ENCODE measurements at places on chromosomes 5 and 9.

DNA sequence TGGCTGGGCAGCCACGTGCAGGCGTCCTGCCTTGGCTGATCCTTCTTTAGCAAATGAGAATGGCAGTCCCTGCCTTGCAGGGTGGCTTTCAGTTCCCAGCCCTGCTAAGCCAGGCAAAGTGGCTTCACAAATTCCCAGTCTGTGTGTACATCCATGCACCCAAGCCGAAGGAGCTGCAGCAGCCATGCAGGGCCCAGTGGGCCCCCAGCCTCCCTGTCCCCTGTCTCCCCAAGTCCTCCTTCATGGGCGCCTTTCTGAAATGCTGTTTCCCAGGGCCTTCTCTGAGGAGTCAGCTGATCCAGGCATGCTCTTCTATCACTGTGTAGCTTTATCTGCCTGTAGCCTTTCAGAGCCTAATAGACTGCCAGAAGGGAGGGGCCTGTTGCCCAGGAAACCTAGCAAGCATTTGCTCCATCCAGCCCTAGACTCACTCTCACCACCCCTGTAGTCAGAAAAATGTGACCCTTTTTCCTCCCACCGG lies 47.4 kb upstream of the SHC3 start:
- DNase-seq = no peak

DNA sequence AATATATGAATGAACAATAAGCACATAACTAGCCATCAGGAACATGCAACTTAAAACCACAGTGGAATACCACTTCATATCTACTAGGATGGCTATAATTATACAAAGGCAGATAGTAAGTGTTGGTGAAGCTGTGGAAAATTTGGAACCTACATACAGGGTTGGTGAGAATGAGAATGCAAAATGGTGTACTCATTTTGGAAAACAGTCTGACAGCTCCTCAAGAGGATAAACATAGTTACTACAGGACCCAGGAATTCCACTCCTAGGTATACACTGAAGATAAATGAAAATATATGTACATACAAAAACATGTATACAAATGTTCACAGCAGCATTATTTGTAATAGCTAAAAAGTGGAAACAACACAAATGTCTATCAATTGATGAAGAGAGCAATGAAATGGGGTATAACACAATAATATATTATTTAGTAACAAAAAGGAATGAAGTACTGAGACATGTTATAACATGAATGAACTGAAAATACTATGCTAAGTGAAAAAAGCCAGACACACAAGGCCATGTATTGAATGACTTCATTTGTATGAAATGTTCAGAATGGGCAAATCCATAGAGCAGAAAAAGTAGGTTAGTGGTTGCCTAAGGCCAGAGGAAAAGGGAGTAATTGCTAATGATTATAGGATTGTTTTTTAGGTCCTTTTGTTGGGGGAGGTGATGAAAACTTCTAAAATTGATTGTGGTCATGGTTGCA lies 31.2 kb upstream of the CDK5RAP2 start:
- no peak for DNase-seq

- DNase-seq = no peak
These were observed 13.5 kb upstream of the MARCHF6 start for GRCh38 chr5:10339958-10340357.

GRCh38 chr5:6847870-6848269 lies 134.6 kb downstream of the TENT4A start:
- no peak for DNase-seq

GRCh38 chr5:126686451-126687126 lies 85.8 kb downstream of the PHAX start:
- no peak for DNase-seq

- no peak for DNase-seq
These were observed 2.9 kb upstream of the NDST1 start for GRCh38 chr5:150505041-150505511.

DNA sequence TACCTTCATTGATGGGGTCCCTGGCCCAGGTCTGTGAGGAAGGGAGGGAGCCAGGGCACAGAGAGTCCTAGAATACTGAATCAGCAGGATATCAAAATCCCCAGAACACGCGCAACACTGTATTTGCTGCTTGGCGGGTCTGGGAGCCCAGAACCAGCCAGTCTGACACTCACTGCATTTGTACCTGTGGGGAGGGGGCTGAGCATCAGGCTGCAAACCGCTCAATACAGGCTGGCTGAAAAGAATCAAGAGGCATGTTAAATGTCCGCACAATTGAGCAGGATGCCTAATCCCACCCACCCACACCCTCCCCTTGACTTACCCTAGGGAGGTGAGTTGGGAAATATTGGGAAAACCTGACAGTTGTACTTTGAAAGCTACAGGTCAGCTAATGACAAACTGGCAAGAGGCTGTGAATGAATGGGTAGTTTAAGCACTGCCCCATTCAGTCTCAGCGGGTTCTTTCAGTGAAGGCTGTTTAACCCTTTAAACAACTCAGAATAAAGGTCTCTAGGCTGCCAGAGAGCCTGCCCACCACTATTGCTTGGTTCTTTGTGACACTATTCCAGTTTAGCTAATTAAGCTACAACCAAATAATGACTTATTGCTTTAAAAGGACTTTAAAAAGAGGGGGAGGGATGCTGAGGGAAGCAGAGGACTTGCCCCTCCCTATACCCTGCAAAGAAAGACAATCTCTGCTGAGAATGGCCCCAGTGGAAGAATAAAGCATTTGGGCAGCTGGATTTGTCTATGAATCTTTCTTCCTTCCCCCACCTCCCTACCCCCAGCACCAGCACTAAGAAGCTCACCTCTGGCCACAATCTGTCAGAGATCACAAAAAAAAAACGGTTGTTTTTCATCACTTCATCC lies 5.0 kb downstream of the SPRY4 start:
- DNase-seq = no peak

DNA sequence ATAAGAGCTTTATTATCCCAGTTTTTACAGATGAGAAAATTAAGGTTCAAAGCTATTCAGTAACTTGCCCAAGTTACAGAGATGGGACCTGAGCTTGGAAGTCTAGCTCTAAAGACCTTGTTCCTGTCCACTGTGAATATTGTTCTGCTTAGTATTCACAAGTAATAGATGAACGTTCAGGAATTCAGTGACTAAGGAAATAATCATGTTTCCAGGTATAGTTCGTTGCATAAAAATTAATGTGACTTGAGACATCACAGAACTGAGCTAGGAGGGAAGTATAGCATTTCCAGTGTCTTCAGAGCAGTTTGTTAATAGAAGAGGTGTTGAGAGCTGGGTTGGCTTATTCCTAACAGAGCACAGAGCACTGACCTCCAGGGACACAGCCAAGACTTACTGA lies 136.1 kb downstream of the FGF1 start:
- no peak for DNase-seq

DNA sequence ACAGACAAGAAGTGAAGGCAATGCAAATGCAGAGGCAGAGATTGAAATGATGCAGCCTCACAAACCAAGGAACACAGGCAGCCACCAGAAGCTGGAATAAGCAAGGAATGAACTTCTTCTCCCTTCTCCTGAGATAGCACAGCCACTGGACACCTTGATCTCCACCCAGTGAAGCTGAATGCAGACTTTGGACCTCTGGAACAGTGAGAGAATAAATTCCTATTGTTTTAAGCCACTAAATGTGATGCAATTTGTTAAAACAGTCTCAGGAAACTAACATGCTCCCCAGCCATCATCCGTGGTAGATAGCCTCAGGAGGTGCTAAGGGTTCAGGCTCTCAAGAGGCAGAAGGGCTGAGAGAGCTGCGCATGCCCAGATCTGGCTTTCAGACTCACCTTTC lies 512.2 kb upstream of the ZNF608 start:
- no peak for DNase-seq

DNA sequence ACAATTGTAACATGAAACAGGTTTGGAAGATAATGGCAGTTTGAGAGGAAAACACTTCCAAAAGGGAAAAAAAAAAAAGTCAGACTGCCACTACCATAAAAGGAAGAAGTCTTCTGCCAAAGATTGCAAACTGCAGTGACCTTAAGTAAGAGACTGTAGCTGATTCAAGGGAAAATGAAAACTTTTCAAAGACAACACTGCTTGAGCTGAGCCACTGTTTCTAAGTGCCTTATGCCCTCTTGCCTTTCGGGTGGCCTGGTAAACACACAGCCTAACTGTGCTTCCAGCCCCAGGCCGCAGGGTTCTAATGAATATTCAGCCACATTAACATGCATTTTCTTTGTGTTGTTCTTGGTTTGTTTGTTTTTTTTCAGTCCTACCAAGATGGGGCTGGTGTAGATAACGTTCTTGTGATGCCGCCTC lies 354.6 kb downstream of the BNC2 start:
- DNase-seq = no peak

DNA sequence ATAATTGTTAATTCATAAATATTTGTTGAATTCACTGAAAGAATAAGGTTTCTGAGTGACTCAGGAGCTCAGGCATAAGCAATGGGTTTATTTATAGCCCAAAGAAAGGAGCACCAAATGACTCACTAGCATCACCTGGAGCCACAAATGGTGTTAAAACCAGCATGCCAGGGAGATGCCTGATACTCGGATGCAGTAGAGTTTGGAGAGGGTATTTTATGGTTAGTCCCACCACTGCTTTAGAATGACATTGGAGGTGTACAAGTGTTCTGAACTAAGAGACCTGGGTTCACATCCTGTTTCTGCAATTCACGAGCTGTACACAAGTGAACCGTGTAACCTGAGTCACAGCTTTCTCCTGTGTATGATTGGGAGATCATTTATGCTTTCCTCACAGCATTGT lies 25.2 kb downstream of the CCL28 start:
- DNase-seq = no peak

GRCh38 chr5:44001675-44002380 lies 387.4 kb downstream of the FGF10 start:
- no peak for DNase-seq

DNA sequence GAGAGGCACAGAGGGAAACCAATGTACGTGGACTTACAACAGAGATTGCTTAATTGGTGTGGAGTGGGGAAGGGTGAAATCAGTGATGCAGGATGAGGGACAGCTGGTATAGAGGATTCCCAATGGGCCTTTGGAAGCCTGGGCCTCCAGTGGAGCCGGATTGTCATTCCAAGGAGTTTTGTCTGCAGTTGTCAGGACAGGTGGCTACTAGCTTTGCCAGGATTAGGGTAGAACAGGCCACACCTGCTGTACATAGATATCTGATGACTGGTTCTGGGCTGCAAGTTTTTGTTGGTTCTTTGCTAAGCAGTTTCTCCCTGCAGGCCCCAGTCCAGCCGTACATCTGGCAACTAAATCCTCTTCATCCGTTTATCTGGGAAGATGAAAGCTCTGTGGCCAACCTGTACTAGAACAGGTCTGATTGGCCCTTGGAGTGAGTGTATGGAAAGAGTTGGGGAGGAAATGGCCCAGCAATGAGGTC lies 4.2 kb downstream of the SKP2 start:
- DNase-seq = no peak

GRCh38 chr9:69388596-69388995 lies 63.6 kb downstream of the ENTREP1 start:
- no peak for DNase-seq

DNA sequence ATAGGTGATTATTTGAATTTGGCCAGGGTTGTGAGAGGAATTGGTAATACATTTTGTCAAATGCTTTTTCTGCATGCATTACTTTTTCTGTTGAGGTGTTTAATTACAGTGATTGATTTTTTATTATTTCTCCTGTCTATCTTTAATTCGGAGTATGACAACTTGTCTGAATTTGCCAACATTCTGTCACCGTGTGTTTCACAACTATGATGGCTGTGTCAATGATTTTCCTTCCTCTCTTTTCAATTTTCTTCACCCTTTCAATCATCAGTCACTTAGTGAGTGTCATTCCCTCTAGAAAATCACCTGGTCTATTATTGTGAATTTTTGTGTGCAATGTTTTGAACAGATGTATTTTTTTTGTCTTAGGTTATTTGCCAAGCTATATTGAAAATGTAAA lies 1221.4 kb upstream of the CDH18 start:
- DNase-seq = no peak

DNA sequence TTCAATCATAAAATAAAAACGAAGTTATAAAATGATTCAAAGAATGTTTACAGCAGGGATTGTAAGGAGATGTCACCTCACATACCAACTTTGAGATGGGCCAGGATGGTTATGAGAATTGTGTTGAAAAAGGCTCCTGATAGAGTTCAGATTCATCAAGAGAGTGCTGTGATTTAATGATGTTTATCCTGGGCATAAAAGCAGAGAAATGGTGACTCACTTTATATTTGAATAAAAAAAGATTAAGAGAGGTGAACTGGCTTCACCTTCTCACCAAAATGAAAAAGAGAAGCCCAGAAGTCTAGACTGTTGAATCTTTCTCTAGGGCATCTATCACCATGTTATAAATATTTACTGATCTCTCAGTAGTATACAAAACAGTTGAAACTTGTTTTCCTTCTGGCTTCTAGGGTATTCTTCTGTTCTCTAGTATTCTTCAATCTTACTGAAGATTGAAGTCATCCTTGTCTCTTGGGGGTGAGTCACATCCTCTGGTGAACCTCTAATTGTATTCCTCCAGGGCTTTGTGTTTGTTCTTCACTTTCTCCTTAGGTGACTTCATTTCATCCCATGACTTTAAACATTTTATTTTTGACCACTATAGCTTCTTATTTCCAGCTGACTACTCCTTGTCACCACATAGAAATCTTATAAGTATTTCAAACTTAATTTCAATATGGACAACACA lies 1237.3 kb upstream of the C9orf72 start:
- DNase-seq = no peak

- DNase-seq = no peak
These were observed 15.8 kb upstream of the HMHB1 start for GRCh38 chr5:143796125-143796524.

DNA sequence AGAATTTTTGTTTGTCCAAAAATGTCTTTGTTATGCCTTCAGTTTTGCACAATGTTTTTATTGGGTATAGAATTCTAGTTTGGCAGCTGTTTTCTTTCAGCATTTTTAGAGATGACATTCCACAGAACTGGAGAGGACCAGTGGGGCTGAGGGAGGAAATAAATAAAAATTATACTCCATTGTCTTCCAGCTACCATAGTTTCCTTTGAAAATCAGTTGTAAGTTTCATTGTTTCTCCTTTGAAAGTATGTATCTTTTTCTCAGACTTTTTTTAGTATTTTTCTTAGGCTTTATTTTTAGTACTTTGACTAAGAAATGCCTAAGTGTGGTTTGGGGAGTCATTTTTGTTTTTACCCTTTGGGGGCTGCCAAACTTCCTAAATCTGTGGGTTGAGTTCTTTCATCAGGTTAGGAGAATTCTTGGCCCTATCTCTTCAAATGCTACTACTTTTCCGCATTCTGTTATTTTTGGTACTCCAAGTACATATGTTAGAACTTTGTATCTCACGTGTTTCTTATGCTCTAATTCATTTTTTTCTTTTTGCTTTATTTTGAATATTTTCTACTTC lies 15.2 kb upstream of the FBLL1 start:
- no peak for DNase-seq

GRCh38 chr5:77133061-77133758 lies 46.1 kb upstream of the ZBED3 start:
- DNase-seq = peak; percentile 58

DNA sequence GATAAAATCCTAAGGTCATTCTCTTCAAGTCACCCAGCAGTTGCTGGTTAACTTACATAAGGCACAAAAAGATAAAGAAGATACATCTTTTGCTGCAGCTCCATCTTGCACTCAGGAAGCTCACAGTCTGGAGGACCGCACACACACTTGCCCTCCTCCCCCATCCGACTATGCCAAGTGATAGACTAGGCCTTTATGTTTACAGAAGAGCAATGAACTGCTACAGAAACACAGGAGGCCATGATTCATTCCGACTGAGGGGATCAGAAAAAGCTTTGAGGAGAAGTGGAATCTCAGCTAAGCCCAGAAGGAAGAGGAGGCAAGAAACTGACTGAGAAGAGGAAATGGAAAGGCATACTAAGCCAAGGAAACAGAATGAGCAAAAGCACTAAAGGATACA lies 17.4 kb downstream of the NRG2 start:
- no peak for DNase-seq

All from Right ventricle myocardium superior (tissue), 1 donor.